ENCODE measurements at places on chromosomes 5 and 9. TPM values are rescaled to one million over a fixed set of nuclear protein-coding genes. Genes with fewer than 3 reads are reported as not detected.

DNA sequence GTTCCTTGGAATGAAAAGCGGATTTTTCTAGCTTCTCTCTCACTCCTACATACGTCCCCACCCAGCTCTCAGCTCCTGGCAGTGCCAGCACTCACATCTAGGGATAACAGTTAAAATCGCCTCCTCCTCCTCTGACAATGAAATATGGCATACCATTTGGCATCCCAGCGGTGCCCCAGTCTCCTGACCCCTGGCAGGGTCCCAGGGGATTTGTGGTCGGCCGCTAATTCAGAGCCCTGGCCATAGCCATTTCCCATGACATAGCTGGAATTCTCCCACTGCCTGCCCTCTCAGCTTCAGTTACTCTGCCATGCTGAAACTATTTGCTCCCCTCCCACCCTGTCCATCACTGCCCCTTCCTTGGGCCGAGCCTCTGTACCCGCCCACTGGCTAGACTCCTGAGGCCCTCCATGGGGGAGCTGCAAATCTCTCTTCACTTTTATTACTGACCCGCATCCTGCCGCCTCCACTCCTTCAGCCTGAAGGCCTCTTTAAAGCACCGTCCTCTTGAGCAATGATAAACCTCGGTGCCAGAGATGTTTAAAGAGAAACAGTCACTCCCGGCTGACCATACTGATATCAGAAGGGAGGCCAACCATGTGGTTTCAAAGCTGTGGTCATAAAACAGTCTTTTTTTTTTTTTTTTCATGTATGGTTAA is 139.8 kb downstream of the SLIT3 start:
- DNase-seq, result peak; percentile 79

CNTFR gene
- 0.39 TPM for total RNA-seq

IL9 gene
- total RNA-seq, result not detected

PCDHGA6 gene
- 0.49 TPM for total RNA-seq

OTP gene
- total RNA-seq, result not detected

SERF1A gene
- total RNA-seq, result 5.4 TPM

- peak; percentile 19 for DNase-seq
Observed at GRCh38 chr5:41414598-41414997, 95.8 kb downstream of the PLCXD3 start.

NAIP gene
- 6.6 TPM for total RNA-seq

DNA sequence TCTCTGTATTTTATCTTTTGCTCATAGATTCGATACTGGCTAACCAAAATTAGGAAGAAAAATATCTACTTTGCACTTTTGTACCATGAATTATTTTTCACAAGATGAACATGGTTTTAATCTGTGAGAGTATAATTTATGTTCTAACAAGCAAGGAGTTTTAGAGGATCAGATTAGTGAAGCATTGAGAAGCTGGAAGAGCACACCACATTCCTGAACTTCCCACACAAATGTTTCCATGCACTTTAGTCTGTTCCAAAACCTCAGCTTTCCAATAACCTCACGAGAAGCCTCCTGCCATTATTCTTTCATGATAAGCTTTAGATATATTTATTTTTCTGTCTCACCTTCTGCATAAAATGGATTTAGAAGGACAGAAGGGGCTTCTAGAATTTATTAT is 98.7 kb upstream of the MPDZ start:
- no peak for DNase-seq

AQP7 gene
- total RNA-seq, result 2.4 TPM

DNA sequence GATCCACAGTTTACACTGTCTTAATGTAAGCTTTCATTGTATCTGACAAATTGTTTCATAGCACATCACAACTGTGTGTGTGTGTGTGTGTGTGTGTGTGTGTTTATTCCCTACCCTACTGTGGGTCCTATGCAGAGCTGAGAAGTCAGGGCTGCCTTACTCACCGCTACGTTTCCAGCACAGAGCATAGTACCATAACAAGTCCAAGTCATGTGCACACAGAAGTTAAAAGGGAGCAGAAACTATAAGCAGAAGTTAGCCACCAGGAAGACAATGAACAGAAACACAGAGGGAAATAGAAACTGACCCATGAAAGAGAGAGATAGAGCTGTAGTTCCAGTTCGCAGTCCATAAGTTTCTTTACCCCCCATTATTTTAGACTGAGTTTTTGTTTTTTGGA is 38.2 kb upstream of the DMXL1 start:
- DNase-seq, result no peak

SLC34A3 gene
- 0.19 TPM for total RNA-seq

STPG3 gene
- not detected for total RNA-seq

DNA sequence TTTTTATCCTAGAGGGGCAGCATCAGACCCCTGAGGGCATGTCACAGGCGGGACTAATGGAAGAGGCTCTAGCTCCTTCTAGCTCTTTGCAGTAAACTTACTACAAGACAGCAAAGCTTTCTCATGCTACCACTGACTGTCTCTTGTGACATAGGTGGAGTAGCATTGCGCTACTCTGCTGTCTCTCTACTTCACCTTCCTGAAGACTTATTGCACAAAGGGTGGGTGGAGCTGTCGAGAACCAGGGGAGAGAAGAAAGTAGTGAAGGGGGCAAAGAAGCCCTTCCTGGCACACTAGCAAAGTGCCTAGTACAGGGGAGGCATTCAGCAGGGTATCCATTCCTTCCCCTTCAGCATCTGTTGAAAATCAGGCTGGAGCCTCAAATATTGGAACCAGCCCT is 36.1 kb upstream of the NEK6 start:
- no peak for DNase-seq

GRCh38 chr9:126752376-126752775 is 52.5 kb upstream of the ZBTB43 start:
- DNase-seq, result no peak

DNA sequence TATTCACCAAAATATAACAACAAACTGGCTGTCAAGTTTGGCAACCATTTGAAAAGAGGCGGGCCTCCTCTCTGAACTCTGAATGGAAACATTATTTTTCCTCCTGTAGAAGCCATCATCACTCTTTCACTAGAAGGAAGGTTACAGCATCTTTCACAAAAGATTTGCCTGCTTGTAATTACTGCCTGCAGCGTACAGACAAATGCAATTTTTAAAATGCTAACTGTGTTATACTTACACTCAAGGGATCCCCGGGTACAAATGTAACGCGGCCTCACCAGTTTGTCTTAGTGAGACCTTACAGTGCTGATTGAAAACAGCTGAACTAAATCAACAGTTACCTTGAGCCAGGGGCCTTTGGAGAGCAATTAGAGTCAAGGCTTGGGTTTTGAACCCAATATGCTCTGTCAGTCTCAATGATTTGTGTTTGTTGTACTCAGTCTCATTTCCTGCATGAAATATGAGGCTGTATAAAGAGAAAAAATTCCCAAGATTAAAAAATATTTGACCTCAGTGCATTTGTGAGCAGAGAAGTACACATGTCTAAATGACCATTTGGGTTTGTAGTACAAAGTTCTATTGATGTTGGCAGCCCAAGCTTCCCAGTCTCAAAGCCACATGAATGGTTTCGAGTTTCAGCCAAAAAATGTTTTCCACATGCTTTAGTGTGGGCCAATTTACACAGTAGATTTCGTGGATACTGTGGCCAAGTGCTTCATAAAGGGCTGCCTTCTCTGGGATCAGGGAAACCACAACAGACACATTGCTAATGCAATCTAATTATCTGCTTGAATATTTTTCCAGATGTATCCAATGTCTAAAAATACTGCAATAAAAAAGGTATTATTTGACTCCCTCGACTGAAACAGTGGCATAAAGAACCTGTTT is 500.0 kb downstream of the SPATA31D1 start:
- DNase-seq, result no peak

ZNF483 gene
- total RNA-seq, result not detected

GRCh38 chr5:134577022-134577795 is 51.7 kb downstream of the JADE2 start:
- DNase-seq, result no peak

GRCh38 chr5:69293882-69294281 is 38.7 kb downstream of the CCDC125 start:
- peak; percentile 57 for DNase-seq

SPATA31A1 gene
- total RNA-seq, result not detected

CCNO gene
- 3.9 TPM for total RNA-seq

DNA sequence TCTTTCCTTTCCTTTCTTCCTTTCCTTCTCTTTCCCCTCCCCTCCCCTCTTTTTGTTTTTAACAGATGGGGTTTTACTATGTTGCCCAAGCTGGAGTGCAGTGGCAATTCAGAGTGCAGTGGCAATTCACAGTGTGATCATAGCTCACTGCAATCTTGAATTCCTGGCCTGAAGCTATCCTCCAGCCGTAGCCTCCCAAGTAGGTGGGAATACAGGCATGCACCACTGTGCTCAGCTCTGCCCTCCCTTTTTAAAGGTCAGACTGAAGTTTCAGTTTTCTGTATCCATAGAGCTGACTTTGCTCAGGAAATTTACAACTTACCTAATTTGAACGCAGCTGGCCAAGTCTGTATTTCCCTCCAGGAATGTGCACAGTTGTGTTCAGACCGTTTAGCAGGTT is 696 bp downstream of the CCL28 start:
- no peak for DNase-seq
